ENCODE measurements at places on chromosomes 7 and 10.

DNA sequence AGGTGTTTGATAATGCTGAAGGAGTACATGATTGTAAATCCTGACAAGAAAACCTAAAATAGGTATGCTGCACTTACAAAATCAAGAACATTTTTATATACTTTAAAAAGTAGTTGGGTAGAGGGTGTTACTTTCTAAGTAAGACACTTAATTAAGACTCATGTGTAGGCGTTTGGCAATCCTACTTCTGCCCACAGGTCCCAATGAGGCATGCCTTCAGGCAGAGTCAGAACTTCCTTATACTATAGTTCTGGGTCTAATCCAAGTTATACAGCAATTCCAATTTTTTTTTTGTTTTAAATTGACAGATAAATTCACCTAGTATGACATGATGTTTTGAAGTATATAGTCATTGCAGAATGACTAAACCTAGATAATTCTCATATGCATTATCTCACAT lies 1188.5 kb upstream of the PHF14 start:
- no peak for DNase-seq

GRCh38 chr10:84097787-84098353 lies 41.4 kb upstream of the GHITM start:
- DNase-seq, result peak; percentile 6

GRCh38 chr7:149664666-149665065 lies 108.7 kb downstream of the ZNF467 start:
- DNase-seq, result no peak

DNA sequence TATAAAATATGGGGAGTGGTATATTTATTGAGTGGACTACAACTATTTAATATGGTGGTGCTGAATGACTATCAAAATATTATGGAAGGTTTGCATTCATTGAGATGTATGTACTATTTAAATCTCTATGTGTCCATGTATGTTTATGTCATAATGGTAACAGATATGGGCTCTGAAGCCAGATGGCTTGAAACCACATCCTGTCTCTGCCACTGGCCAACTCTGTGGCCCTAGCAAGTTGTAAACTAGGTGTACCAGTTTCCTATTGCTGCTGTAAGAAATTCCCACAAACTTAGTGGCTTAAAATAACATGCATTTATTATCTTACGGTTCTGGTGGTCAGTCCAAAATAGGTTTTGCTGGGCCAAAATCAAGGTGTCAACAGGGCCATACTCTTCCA lies 198.1 kb upstream of the NFE2L3 start:
- DNase-seq, result no peak

GRCh38 chr10:132548106-132548823 lies 10.7 kb downstream of the INPP5A start:
- no peak for DNase-seq

DNA sequence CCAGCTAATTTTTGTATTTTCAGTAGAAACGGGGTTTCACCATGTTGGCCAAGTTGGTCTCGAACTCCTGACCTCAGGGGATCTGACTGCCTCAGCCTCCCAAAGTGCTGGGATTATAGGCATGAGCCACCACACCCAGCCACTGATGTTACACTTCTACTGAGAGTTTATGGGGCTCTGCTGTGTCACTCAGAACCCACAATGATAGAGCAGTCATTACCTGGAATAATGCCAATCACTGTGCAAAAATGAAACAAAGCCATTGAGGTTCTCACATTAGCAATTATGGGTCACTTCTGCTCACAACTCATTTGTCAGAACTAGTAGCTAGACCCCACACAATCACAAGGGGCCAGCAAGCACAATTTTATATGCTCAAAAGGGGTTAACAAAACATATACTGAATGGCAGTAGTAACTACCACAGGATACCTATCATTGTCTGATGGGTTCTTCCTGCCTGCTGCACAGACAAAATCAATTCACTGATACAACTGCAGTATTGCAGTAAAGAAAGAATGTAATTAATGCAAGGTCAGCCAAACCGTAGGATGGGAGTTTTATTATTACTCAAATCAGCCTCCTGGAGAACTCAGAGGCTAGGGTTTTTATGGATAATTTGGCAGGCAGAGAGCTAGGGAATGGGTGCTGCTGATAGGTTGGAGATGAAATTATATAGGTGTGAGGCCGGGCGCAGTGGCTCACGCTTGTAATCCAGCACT lies 72.1 kb upstream of the TRIM24 start:
- DNase-seq, result no peak

DNA sequence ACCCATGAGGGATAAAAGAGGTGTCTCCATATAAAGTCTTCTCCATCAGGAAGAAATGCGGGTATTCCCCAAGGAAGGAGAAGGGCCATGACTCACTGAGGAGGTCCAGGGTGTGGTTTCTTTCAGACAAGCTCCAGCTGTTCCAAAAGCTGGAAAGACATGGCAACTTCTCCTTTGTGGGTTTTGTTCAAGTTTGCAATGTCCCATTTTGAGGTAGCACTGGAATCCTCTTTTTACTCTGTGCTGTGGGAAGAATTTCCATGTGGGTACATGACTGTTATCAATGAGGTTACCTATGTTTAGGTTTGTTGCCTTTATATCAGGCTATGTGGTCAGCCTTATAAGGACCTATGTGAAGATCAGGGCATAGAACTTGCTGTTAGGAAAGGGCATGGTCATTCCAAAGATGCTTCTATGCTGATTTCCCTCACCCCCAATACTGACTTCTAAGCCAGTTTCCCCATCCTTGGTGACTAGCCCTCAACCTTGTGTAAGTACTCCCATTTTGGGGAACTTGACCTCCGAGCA lies 697.5 kb downstream of the INHBA start:
- DNase-seq, result peak; percentile 41

DNA sequence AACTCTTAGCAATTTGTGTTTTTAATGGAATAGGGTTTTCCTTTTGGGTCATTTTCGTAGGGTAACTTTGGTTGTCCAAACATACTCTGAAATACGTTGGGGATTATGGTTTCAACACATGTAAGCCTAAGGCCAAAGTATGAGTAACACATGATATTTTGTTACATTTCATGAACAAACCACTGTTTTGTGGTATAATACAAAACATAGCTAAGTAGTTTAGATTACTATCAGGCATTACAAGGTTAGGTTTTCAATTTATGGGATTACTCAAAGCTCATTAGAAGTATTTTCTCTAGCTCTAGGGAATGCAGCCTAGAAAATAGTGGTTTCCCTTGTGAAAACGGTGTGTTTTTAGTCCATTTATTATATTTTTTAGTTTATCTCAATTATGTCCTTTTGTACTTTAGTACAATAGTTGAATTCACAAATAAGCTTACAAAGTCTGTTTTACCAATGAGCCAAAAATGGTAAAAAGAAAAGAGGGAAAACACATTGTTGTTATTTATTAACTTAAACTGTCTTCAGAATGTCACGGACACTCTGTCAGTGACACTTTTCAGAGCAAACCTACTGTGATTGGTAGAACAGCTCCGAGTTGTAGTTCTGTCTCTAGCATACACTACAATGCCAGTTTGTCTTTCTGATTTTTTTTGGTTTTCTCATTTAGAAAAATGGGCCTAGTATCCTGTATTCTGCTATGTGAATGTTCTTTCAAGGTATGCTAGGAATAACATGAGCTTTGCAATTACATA lies 473.7 kb downstream of the SUGCT start:
- DNase-seq, result peak; percentile 36

GRCh38 chr7:30548845-30549244 lies 44.2 kb upstream of the GGCT start:
- peak; percentile 67 for DNase-seq

- DNase-seq, result no peak
These were observed 17.0 kb upstream of the CASD1 start for GRCh38 chr7:94492601-94493000.

DNA sequence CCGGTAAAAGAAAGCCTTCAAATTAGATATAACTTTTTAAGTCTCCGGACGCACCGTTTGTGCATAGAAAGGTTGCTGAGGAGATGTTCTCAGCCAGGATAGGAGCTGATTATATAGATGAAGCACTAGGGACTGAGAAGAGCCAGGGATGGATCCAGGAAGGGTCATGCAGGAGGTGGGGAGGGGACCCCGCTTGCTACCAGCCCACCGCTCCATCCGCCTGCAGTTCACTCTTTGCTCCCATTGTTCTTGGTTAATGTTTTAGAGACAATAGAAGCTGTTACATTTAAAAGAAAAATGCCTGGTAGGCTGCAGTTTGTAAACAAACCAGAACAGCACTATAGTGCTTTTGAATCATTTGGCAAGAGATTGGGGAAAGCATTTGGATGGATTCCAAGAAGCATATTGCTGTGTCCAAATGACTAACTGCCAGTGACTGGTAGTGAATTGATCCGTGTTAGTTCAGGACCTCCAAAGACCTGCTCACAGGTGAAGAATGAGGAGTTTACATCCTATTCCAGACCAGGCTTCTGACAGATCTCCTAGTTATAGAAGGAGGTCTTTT lies 175.9 kb upstream of the TAC1 start:
- DNase-seq, result peak; percentile 1
